Activated CD4-positive, alpha-beta T cell treated with anti-CD3 and anti-CD28 coated beads for 1 hour (primary cell): ENCODE measurements at places on chromosomes 7 and 10.

DNA sequence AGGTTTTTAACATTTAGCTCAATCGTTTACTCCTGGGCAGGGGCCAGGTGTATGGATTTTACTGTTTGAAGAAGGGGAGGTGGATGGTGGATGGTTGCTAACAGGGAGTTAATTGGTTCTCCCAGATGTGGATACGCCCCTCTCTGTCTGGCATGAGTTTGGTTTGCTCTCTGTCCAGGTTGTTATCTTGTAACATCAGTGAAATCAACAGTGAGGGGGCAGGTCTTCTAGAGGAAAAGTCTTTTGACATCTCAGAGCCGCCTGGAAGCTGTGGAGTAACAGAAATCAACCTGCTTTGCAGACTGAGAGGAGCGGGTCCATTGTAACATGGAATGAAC is 243.4 kb downstream of the MGMT start:
- no peak for DNase-seq

GRCh38 chr7:47601881-47602249 is 20.0 kb upstream of the TNS3 start:
- DNase-seq: no peak

- no peak for DNase-seq
Measured at GRCh38 chr10:51228714-51229100, 154.4 kb downstream of the PRKG1 start.

DNA sequence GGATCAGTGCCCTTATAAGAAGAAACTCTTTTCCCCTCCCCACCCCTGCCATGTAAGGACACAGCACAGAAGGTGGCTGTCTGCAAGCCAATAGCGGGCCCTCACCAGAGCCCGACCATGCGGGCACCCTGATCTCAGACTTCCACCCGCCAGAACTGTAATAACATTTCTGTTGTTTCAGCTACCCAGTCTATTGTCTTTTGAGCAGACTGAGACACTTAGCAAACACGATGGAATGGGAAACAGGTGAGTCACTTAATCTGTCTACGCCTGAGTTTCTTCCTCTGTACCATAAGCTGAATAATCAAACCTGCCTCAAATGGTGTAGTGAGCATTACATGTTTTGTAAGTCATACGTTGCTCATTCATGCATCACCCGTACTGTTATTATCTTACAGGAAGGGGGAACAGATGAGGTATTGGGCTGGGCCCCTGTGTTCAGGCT is 58.2 kb downstream of the STRA8 start:
- DNase-seq: no peak

DNA sequence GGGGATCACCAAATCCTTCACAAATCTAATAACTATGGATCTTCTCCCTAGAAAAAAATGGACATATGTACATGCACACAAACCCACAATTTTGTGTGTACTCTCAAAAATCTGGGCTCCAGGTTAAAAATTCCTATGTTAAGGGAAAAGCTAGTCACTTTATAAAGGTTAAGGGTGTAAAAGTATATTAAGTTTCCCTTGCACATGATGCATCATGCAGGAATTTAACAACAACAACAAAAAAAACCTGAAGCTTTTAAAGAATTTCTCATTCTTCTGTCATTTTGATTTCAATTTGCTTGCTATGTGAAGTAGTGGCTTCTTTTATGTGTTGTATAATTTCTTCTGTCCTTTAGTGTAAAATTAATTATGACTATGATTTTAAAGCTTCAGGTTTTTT is 123.7 kb downstream of the CNOT4 start:
- DNase-seq: no peak

- DNase-seq: no peak
Measured at GRCh38 chr10:120559800-120560199, 102.8 kb downstream of the PLPP4 start.

- no peak for DNase-seq
Measured at GRCh38 chr7:113394856-113395255, 276.5 kb upstream of the SMIM30 start.

GRCh38 chr10:92751827-92752226 is 62.1 kb downstream of the HHEX start:
- DNase-seq: no peak

DNA sequence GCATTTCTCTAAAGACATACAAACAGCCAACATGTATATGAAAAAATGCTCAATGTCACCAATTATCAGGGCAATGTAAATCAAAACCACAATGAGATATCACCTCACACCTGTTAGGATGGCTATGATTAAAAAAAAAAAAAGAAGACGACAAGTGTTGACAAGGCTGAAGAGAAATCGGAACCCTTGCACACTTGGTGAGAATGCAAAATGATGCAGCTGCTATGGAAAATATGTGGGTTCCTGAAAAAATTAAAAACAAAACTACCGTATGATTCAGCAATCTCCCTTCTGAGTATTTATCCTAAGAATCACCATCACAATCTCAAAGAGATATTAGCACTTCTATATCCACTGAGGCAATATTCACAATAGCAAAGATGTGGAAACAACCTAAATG is 11.3 kb downstream of the LMBR1 start:
- no peak for DNase-seq

DNA sequence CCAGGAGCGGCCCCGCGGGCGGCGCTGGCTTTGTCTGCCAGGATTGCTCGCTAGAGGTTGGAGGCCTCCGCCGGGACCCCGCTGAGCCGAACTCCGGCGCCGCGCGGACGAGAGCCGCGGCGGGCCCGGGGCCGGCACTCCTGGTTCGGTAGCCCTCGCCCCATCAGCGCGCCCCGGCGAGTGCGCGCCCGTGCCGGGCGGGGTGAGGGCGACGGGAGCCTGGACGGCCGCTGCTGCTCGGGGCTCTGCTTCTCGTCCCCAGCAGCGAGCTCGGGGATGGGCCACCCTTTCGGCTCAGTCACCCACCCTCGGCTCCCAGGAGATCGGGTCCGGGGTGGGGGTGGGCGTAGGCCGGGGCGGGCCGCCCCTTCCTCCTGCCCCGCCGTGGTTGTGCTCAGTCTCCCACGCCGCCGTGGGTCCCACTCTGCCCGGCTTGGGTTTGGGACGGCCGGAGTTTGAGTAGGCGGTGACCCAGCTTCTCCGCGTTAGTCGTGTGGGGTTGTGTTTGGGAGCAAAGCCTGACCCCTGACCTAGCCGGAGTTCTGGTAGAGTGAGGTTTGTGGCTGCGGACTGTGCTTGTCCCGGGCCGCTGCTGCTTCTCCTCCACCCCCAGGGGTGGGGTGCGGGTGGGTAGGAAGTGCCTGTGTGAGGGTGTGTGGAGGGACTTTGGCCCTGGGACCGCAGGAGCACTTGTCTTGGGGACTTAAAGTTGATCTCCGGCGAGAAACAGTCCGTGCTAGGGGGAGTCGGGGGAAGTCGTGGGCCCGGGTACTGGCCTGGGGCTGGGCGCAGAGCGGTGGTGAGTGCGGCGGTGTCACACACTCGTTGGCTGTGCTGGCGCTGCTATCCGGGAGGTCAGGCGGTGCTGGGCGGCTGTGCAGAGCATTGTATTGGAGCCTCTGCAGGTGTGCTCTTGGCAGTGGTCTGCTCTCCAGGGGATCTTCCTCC is 677 bp downstream of the TSPAN14 start:
- no peak for DNase-seq

DNA sequence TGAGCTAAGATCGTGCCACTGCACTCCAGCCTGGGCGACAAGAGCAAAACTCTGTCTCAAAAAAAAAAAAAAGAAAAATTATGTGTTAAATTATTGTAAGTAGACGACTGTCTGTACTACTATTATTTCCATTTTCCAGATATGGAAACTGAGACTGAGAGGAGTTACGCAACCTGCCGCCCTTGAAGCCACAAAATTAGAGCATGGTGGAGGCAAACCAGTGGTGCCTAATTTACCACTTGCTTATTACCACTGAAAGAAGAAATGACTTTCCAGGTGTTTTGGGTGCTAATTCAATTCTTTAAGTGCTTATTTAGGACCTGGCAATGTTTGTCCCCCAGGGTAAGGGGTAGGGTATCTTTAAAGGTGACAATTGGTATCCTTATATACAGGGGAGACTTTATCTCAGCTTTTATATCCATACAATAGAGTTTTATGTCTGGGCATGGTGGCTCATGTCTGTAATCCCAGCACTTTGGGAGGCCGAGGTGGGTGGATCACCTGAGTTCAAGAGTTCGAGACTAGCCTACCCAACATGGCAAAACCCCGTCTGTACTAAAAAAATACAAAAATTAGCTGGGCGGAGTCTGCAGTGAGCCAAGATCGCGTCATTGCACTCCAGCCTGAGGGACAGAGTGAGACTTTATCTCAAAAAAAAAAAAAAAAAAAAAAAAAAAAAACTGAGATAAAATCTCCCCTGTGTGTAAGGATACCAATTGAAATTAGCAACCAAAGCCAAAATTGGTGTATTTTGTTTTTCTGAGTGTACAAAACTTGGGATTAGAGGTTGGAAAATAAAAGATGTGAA is 16.6 kb upstream of the CAMK1D start:
- DNase-seq: no peak

DNA sequence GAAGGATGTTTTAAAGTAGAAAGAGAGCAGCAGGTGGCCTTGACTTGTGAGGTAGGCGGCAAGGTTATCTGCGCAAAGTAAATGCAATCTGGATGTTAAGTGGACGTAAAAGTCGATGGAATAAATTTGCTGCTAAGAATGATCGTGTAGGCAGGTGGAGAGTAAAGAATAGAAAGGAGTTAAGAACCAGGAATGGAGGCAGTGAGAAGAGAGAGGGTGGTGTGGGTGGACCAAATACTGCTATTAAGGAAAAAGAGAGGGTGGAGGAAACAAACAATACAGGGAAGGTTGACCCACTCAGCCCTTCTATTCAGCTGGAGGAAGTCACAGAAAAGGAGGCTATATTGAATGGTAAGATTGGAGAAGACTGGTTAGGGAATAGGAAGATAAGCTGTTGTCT is 1.9 kb upstream of the CUL1 start:
- no peak for DNase-seq

DNA sequence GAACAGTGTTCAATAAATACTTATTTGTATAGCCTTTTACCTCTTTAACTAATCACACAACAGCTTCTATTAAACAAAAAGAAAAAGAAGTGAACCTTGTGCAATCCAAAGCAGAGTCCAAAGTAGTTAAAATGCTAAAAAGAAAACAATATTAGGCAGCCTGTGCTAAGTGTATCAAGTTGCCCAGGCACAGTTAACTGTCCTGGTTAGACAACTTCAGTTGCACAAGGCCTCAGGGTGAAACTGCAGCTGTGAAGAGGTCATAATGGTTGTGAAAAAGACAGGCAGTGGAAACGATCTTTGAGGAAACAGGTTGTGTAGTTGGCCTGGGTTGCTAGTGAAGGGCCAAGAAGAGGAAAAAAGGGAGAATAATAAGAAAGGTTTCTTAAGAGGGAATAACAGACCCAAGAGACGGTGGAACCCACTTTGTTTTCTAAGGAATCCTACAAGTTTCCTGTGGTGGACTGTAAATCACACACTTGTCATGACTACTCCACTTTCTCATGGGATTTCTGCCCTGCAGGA is 6.0 kb upstream of the CROT start:
- no peak for DNase-seq

GRCh38 chr10:124605001-124605370 is 139.2 kb downstream of the FAM53B start:
- DNase-seq: no peak

- DNase-seq: no peak
Measured at GRCh38 chr10:51112013-51112412, 37.7 kb downstream of the PRKG1 start.

DNA sequence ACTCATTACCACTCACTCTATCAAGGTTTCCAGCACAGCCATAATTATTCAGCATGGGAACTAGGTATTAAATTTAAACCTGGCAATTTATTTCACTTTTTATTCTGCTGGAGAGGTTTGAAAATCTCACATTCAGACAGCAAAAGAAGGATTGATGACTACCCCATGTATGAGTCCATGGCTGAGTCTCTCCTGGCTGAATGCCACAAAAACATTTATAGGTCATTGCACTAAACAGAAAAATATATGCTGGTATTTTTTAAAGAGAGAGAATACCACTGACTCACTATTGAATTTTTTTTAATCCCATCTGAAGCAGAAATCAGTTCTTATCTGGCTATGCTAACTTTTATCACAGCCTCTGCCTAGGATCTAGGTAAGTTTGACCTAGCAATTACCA is 336.3 kb downstream of the PPP1R3A start:
- no peak for DNase-seq

DNA sequence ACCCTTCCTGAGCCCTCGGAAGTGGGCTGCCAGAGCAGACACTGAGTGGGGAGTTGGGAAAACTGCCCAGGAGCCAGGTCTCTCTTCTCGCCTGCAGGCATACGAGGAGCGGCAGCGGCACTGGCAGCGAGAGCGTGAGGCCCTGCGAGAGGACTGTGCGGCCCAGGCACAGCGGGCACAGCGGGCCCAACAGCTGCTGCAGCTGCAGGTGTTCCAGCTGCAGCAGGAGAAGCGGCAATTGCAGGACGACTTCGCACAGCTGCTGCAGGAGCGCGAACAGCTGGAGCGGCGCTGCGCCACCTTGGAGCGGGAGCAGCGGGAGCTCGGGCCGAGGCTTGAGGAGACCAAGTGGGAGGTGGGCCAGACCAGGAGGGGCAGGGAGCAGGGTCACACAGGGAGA is 5.8 kb downstream of the LZTS2 start:
- DNase-seq: no peak

DNA sequence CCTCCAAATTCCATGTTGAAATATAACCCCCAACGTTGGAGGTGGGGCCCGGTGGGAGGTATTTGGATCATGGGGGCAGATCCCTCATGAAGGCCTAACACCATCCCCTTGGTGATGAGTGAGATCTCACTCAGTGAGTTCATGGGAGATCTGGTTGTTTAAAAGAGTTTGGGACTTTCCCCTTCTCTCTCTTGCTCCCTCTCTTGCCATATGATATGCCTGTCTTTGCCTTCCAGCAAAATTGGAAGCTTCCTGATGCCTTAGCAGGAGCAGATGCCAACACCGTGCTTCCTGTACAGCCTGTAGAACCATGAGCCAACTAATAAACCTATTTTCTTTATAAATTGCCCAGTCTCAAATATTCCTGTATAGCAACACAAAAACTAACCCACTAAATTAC is 55.7 kb upstream of the CDK1 start:
- DNase-seq: no peak

- no peak for DNase-seq
Measured at GRCh38 chr7:66054063-66054462, 21.6 kb upstream of the ASL start.

DNA sequence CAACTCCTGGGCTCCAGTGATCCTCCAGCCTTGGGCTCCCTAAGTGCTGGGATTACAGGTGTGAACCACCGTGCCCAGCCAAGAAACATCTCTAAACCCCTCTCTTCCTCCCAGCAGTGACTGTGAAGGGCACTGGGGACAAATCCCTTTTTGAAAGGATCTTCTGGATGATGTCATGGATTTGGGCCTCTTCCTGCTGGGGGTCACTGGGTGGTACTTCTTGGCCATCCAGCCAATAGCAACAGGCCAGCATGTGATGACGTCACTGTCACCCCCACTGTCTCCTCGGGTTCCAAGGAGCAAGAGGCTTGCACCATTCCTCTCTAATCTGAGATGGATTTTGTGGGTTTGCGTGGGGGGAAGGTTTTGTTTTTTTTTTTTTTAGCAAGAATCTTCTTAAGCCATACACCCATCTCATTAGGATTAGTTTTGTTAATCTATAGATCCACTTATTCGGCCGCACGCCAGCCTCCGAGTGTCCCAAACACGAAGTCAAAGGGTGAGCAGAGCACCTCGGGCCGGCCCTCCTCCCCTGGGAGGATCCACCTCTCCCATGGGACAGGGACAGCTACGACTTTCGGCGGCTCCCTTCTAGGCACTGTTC is 29.4 kb upstream of the TNRC18 start:
- DNase-seq: no peak
